CD4-positive, alpha-beta memory T cell (primary cell): ENCODE measurements at places on chromosomes 16 and 17. TPM values are rescaled to one million over a fixed set of nuclear protein-coding genes. Genes with fewer than 3 reads are reported as not detected.

TBC1D3I gene
- polyA plus RNA-seq: not detected

B3GNT9 gene
- 10.0 TPM for polyA plus RNA-seq

MYH13 gene
- polyA plus RNA-seq: not detected

RRAD gene
- not detected for polyA plus RNA-seq

KRT33A gene
- not detected for polyA plus RNA-seq

MRTFB gene
- polyA plus RNA-seq: 6.1 TPM

HOXB3 gene
- polyA plus RNA-seq: not detected

CCDC40 gene
- polyA plus RNA-seq: not detected

CES5A gene
- not detected for polyA plus RNA-seq

SRR gene
- 5.6 TPM for polyA plus RNA-seq
